ENCODE measurements at places on chromosomes 5 and 9. TPM values are rescaled to one million over a fixed set of nuclear protein-coding genes. Genes with fewer than 3 reads are reported as not detected.

The SAXO1 gene
- 0.03 TPM for total RNA-seq

The LRRC19 gene
- total RNA-seq: not detected

The GRXCR2 gene
- total RNA-seq: not detected

The CCNI2 gene
- 6.3 TPM for total RNA-seq

The NEUROG1 gene
- total RNA-seq: not detected

- no peak for DNase-seq
These were observed 2.8 kb downstream of the PRR7 start for GRCh38 chr5:177449140-177450061.

GRCh38 chr9:35771534-35771933 is 17.5 kb upstream of the MSMP start:
- DNase-seq: no peak

- DNase-seq: no peak
These were observed 1.2 kb upstream of the RLN2 start for GRCh38 chr9:5305741-5306140.

GRCh38 chr9:89999176-89999533 is 394.3 kb downstream of the GADD45G start:
- no peak for DNase-seq

GRCh38 chr5:138610415-138610917 is 35.3 kb upstream of the HSPA9 start:
- no peak for DNase-seq

DNA sequence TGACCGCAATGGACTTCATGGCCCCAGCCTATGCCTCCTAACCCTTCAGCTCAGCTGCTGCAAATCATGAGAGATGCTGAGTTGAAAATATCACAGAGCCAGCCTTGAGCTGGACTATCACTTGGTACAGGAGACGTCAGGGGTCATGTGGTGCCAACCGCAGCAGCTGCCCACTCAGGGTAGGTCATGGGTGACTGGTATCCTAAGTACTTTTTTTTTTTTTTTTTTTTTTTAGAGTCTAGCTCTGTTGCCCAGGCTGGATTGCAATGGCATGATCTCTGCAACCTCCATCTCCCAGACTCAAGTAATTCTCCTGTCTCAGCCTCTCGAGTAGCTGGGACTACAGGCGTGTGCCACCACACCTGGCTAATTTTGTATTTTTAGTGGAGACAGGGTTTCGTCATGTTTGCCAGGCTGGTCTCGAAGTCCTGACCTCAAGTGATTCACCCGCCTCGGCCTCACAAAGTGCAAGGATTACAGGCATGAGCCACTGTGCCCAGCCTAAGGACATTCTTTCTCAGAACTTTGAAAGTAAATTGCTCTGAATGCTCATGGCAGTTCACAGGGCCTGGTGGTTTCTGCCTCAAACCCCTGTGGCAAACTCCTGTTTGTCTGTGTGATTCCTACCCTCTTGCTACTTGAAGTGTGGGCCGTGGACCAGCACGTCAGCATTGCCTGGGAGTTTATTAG is 21.3 kb downstream of the WWC1 start:
- no peak for DNase-seq

The SLC1A3 gene
- total RNA-seq: not detected

DNA sequence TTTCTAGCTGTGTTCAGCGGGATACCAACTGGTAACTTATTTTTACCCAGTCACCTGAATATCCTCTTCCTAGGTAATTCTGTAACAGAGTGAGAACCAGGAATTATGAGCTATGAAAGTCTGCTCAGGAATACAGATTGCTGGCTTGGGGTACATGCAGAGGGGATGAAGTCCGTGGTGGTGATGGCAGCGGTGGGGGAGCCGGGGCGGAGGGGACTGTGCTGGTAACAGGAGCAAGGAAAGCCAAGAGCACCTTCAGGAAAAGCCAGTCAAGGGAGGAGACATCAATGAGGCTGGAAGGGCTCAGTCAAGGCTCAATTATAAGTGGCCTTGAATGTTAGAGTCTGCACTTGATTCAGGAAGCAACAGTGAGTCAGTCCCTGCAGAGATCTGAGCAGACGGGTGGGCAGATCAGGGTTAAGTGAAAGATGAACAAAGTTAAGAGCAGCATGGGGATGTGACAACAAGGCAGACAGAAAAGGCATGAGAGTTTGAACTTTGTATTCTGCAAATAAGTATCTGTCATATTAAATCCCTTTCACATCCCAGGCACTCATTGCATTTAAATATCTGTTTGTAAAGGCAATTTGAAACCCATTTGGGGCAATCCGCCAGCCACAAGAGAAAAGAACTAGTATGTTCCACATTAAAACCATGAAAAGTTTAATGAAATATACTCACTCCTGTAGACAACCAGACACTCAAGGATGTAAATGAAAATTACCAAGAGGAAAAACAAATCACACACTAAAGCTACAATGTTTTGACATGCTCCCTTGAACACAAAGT is 101.2 kb downstream of the TTC39B start:
- no peak for DNase-seq

DNA sequence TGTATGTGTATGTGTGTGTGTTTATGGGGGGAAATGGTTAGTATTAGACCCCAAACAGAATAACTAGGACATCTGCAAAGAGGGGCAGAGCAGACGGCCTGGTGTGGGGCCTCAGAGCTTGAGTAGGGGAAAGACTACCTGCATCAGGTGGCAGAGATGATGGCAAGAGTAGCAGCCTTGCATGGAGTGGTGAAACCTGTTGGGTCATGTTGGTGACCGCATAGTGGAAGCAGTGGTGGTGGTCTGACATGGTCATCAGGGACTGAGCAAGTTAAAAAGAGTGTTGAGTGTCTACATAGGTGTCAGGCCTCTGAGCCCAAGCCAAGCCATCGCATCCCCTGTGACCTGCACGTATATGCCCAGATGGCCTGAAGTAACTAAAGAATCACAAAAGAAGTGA is 153.2 kb downstream of the FGF10 start:
- DNase-seq: no peak

- DNase-seq: no peak
These were observed 69.9 kb downstream of the EHMT1 start for GRCh38 chr9:137688725-137689124.

GRCh38 chr9:94140791-94141790 is 56.8 kb downstream of the PTPDC1 start:
- DNase-seq: no peak

- DNase-seq: no peak
These were observed 63.5 kb downstream of the DUSP1 start for GRCh38 chr5:172707285-172708182.
